ENCODE measurements at places on chromosomes 12 and 14. TPM values are rescaled to one million over a fixed set of nuclear protein-coding genes. Genes with fewer than 3 reads are reported as not detected.

DNA sequence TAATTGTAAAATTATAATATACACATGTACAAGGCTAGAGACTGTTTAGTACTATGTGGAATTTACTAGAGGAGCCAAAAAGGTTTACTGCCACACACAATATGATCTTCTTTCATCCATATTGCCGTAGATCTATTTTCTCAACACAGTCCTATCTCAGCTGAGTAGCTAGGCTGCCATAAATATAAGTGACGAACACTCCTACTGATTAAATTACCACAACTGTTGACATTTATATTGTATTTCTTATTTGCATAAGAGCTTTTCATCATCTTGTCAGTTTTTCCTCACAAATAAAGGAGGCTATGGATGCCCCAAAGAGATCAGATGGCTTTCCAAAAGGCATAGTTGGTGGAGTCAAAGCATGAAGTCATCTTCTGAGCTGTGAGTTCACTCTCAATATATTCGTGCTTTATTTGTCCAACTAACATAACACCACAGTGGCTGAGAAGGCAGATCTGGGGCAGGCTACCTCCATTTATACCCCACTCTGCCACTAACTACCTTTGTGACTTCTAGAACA is 78.6 kb downstream of the CCDC59 start:
- no peaks in the 10 kb centered on the region for H3K4me1 ChIP-seq
- no peak overlapping the region for H3K4me3 ChIP-seq
- no peaks in the 10 kb centered on the region for H3K36me3 ChIP-seq
- no peaks in the 10 kb centered on the region for H3K27me3 ChIP-seq

DNA sequence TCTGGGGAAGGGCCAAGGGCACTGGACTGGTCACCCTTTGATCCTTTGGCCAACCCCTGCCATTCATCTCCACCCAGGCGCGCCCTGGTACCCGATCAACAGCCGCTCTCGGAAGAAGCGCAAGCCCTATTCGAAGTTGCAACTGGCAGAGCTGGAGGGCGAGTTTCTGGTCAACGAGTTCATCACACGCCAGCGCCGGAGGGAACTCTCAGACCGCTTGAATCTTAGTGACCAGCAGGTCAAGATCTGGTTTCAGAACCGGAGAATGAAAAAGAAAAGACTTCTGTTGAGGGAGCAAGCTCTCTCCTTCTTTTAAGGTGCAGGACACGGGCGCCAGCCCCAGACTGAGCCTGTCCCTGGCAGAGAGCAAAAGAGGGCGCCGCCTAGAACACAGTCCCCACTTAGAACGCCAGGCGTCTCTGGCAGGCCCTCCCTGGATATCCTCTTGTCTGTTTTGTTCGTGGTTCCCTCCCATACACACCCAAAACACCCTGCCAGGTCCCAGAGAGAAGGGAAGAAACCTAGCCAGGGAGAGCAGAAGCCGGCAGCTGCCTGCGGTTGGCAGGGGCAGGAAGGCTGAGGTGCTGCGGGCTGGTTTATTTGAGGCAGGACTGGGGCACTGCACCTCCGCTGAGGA is 1.7 kb downstream of the HOXC12 start:
- no peak for DNase-seq
- no peak overlapping the region for H3K27ac ChIP-seq
- peak overlapping the region; percentile 4 for H3K4me3 ChIP-seq
- H3K36me3 ChIP-seq: no peaks in the 10 kb centered on the region
- H3K4me1 ChIP-seq: peaks cover 14% of the 10 kb centered on the region
- H3K27me3 ChIP-seq: peaks cover 80% of the 10 kb centered on the region

DNA sequence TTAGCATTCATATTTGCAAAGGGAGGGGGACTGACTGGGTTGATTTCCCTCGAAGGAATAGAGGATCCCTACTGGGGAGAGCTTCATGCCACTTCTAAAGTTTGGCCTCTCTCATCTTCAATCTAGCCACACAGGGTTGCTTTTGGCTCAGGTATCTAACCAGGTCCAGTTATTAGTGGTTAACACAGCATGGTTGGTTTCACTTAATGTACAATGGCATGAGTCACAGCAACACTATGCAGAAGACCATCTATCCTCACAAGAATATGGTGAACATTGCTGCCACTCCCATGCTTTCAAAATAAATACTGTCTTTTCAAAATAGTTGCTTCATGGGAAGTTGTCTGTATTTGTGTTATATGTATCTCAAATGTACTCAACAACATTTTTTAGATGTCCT is 6.6 kb upstream of the RAB3IP start:
- no peak overlapping the region for H3K27ac ChIP-seq
- no peaks in the 10 kb centered on the region for H3K36me3 ChIP-seq
- H3K27me3 ChIP-seq: peaks cover 12% of the 10 kb centered on the region
- H3K4me3 ChIP-seq: no peak overlapping the region
- no peaks in the 10 kb centered on the region for H3K4me1 ChIP-seq

DNA sequence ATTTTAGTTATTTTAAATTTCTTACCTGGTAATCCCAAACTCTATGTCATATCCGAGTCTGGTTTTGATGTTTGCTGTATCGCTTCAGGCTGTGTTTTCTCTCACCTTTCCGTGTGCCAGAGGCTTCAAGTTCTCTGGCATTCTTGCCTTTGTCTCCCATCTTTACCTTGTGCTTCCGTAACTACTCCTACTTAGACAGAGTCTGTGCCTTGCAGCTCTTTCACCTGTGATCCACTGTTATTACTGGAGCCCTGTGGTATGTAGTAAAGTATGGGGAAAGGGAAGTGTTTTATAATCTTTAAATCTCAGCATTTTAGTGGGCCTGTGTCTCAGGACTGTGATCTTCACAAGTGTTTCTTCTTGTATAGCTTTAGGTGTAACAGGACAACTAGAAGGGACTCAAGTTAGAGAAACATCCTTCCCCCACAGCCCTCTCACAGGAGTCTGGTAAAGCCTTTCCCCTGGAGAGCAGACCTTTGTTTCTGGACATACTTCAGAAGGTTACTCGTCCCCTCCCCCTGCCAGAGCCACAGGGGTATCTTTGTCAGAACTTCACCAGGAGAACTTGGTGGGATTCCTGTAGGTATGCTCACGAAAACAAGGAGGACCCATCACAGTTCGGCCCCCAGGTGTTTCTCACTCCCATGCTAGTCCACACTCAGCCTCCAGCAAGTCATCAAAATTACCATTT is 11.1 kb downstream of the IFNG start:
- H3K4me3 ChIP-seq: no peak overlapping the region
- DNase-seq: no peak
- H3K27me3 ChIP-seq: peaks cover 2% of the 10 kb centered on the region
- no peaks in the 10 kb centered on the region for H3K36me3 ChIP-seq

DNA sequence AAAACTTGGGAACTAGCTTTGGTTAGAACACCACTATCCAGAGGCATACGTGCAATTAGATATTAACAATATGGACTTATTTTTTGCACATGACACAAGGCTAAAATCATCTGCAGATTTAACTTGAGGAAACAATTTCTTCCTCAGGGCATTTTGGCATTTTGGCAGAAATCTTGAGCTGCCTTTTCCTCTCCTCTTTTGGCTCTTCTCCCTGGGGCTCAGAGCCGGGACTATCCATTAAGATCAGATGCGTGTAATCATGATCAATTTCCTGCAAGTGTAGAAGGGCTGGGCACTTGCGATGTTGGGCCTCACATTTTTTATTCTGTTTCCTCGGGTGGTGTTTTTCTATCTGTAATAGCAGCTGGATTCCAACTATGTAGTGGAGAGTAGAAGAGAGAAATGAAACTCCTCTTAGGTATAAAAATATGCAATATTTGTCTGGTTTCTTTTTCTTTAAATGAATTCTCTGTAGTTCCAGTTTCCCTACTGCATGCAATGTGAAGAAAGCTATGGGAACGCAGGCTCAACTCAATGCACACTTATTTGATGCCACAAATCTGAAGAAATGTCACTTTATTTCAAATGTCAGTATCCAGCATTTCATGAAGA is 1010.8 kb downstream of the FLRT2 start:
- no peak overlapping the region for H3K27ac ChIP-seq
- H3K4me1 ChIP-seq: no peaks in the 10 kb centered on the region
- H3K27me3 ChIP-seq: no peaks in the 10 kb centered on the region
- DNase-seq: no peak
- H3K36me3 ChIP-seq: no peaks in the 10 kb centered on the region

WIF1 gene
- not detected for total RNA-seq

OR4K17 gene
- total RNA-seq: not detected

HNF1A gene
- total RNA-seq: not detected

Measured in activated CD4-positive, alpha-beta T cell treated with anti-CD3 and anti-CD28 coated beads for 36 hours (primary cell).